Central memory CD8-positive, alpha-beta T cell (primary cell): ENCODE measurements at places on chromosomes 5 and 9.

DNA sequence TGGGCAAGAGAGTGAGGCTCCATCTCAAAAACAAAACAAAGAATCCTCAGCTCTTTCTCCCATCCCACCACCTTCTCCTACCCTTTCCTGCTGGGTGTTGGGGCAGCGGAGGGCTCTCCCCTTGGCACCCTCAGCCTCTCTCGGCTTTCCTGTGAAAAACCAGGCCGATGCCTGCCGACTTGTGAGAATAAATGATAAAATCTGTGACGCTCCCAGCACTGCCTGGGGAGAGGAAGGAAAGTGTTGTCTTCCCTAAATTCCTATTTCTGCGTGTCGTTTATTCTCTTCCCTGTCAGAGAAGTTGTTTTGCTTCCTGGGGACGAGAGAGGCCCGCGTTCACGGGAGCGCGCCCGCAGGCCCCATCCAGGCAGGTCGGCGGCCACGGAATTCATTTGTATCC lies 19.7 kb downstream of the NEK6 start:
- H3K27me3 ChIP-seq, result no peaks in the 10 kb centered on the region
- no peak for DNase-seq
- H3K36me3 ChIP-seq, result peaks cover 1% of the 10 kb centered on the region
- H3K4me1 ChIP-seq, result peaks cover 44% of the 10 kb centered on the region
- H3K27ac ChIP-seq, result no peak overlapping the region

GRCh38 chr9:22142671-22143070 lies 133.6 kb upstream of the CDKN2B start:
- H3K36me3 ChIP-seq, result no peaks in the 10 kb centered on the region
- H3K4me3 ChIP-seq, result no peak overlapping the region
- no peaks in the 10 kb centered on the region for H3K4me1 ChIP-seq
- no peak overlapping the region for H3K27ac ChIP-seq

DNA sequence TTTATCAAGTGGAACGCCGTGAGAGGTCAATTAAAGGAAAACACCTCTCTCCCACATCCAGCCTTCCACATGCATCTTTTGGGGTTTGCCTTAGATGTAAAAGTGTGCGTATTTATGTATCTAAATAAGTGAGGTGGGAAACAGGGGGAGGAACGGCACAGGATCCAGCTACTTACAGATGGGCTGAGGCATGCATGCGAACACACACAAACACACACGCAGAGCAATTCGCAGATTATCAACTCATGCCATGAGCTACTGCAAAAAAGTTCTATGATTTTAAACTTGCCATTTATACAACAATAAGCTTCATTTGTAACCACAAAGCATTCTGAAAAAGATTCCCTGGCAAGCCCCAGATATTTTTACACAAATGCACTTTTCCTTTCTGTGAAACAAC lies 242.1 kb downstream of the BNC2 start:
- no peak overlapping the region for H3K27ac ChIP-seq
- DNase-seq, result no peak
- H3K4me1 ChIP-seq, result no peaks in the 10 kb centered on the region
- H3K4me3 ChIP-seq, result no peak overlapping the region
- H3K27me3 ChIP-seq, result no peaks in the 10 kb centered on the region

DNA sequence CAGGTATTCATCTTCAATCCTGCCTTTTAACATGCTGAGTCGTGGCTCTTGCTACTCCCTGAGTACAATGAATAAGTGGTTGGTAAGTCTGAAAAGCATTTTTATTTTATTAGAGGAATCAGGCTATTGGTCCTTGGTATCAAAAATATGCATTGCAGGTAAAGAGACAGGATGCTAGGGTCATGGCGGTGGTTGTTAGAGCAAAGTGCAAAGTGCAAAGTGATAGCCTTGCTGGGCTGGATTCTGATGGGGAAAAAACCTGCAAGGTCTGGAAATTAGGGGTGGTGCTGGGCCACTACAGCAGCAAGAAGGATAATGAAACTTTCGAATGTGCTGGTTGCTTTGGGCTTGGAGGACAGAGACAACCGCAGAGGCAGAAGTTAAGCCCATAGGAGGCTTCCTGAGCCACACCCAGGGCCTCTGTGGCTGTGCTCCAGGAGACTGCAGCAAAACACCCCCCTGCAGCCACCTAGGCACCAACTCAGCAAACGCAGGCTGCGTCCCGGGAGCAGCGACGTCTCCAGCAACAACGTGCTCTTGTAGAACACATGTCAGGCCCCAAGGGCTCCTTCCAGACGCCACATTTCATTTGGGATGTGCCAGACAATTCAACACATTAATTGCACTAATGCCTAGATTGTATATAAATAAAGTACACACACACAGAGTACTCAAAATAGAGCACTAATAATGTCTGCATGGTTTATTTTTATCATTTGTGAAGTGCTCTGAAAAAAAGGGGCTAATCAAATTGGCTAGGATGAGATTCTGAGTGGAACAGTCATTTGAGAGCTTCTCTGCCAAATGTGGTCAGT lies 149.8 kb upstream of the RAPGEF1 start:
- H3K4me1 ChIP-seq, result no peaks in the 10 kb centered on the region
- no peak overlapping the region for H3K4me3 ChIP-seq
- no peaks in the 10 kb centered on the region for H3K27me3 ChIP-seq
- peaks cover 11% of the 10 kb centered on the region for H3K36me3 ChIP-seq
- H3K27ac ChIP-seq, result no peak overlapping the region
- no peak for DNase-seq
